ENCODE measurements at places on chromosomes 16 and 17.

GRCh38 chr16:68445458-68445857 is 2.9 kb downstream of the SMPD3 start:
- DNase-seq = no peak

- DNase-seq = no peak
Measured at GRCh38 chr16:3974751-3975150, 94.2 kb upstream of the CREBBP start.

- DNase-seq = no peak
Measured at GRCh38 chr17:9842057-9842758, 16.5 kb downstream of the GLP2R start.

DNA sequence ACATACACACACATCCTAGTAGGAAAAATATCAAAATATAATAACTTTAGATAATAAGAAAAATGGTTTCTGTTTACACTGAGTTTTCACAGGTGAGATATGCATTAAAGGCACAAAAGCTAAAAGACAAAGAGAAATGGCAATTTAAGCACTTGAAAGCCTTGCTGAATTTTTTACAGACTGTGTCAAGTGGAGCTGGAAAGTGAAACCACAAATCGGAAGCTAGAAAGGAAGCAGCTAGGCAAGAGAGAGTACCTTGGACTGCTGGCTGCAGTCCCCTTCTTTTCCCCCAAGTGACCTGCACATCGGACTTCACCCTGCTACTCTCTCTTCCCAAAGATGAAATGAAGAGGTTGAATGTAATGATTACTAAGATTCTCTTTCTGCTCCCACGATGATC is 135.1 kb downstream of the CDH13 start:
- DNase-seq = no peak

GRCh38 chr17:83024218-83024971 is 55.0 kb upstream of the METRNL start:
- no peak for DNase-seq

DNA sequence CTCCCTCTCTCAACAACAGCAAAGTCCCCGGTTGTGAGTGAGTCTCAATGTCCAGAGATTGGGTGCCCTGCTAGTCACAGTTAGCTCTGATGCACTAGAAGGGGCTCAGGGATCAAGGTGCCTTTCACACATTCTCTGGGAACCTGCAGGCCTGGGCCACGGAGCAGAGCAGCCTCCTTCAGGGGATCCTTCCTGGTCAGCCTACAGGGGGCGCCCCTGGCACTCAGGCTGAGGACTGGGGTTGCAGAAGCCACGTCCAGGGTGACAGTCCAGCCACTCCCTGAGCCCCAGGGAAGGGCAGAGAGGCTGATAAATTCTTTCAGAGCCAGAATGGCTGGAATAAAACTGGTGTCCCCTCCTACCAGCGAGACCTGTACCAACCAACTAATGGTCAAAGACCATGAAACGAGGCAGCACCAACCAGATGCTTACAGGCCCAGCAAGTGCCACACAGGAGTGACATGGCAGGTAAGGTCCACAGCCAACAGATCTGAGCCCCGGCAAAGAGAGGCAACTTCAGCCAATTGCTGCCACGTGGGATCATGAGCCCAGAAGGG is 43.5 kb downstream of the ST3GAL2 start:
- DNase-seq = no peak

- DNase-seq = no peak
Measured at GRCh38 chr17:4411201-4411600, 22.5 kb upstream of the SPNS3 start.

- no peak for DNase-seq
Measured at GRCh38 chr17:33732116-33732515, 439.0 kb upstream of the ASIC2 start.

GRCh38 chr17:81022344-81022676 is 12.6 kb upstream of the BAIAP2 start:
- DNase-seq = no peak

- DNase-seq = no peak
Measured at GRCh38 chr17:68456339-68457167, 743 bp downstream of the WIPI1 start.

GRCh38 chr16:27414788-27415431 is 12.9 kb downstream of the IL21R start:
- DNase-seq = no peak

DNA sequence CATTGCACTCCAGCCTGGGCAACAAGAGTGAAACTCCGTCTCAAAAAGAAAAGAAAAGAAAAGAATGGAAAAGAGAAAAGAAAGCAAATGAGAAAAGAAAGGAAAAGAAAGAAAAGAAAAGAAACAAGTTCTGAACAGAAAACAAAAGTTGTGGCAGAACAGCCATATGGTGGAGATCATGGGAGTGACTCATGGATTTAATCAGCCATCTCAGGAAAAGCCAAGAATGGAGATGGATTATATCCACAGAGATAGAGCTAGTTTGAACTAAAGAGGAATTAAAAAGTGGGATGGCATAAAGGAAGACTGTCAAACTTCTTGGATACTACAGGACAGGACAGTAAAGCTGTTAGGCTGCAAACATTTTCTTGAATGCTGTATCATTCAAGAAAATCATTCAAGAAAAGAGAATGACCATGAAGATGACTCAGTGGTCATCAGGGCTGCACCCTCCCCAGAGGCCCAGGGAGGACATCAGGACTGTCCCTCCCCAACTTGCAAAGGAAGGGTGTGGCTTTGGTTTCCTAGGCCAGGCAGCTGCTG is 120.6 kb downstream of the USP22 start:
- DNase-seq = no peak

DNA sequence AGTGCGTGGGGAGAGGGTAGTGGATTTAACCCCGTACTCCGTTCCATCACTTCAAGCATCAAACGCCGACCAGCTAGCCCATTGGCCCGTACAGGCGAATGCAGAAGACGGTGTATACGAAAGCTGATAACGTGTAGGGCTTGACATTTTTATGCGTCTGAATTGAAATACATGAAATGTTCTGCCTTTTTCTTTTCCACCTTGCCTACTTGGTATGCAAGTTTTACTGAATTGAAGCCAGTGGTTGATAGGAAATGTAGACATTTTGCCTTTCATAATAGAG is 834 bp upstream of the STAT3 start:
- no peak for DNase-seq

DNA sequence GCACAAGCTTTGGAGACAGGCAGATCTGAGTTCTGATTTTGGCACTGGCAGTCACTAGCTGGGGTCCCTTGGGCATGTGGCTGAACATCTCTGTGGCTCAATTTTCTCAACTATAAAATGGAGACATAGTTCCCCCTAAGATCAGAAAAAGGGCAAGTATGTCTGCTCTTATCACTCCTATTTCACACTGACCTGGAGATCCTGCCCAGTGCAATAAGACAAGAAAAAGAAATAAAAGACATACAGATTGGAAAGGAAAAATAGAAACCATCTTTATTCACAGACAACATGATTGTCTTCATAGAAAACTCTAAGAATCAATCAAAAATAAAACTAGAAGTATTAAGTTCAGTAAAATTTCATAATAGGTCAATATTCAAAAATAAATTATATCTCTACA is 56.0 kb upstream of the LHX1 start:
- no peak for DNase-seq

DNA sequence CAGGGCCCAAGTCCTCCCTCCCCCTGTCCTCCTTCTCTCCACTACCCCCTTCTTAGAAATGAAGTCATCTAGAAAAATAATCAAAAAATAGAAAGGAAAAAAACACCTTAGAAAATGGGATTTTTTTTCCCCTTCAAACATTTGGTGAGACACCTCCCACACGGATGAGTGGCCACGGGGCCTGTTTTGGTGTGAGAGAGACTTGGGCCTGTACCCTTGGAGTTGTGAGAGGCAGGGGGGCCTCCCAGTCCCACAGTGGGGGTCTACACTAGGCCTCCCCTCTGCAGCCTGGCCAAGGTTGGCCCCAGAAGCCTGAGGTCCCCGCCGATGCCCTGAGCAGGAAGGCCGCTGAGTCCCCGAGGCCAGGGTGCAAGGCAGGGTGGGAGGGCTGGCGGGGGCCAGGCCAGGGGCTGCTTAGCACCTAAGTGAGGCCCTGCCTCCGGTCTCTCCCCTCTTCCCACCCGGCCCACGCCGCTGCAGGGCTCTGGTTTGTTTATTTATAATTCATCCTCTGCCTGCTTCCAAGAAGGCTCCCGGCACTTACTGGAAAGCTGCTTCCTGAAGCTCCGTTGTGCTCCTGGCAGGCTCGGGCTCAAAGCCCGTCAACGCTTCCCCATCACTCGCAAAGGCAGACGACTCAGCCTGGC is 26.4 kb downstream of the NPTX1 start:
- no peak for DNase-seq

- no peak for DNase-seq
Measured at GRCh38 chr16:21614896-21615295, 15.5 kb downstream of the METTL9 start.

GRCh38 chr17:12866244-12866643 is 76.9 kb downstream of the ARHGAP44 start:
- no peak for DNase-seq

DNA sequence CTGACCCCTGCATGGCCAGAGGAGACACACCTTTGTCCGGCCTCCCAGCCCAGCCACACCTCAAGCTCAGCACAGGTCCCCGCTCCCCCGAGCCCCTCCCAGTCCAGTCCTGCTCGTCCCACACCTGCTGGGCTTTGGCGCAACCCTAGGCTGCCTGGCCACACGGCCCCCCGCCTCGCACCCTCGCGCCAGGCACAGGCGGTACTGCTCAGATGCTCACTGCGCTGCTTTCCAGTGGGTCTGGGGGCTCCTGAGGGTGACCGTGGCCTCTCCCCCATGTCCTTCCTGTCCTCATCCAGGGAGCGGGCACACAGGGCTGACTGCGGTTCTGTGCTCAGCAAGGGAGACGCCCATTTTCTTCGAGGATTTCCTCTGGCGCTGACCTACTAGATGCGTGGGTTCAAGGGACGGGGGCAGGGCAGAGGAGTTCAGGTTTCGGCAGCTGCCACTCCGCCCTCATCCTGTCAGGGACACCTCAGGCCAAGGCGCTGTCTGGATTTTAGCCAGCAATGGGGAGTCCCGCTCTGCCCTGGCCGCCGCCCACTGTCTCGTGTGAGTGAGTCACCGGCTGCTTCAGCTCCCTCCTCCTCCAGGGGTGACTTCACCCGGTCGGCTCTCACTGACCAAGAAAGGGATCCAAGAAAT is 118.0 kb upstream of the ZNF469 start:
- no peak for DNase-seq

- no peak for DNase-seq
Measured at GRCh38 chr17:17156511-17156910, 49.6 kb downstream of the PLD6 start.

DNA sequence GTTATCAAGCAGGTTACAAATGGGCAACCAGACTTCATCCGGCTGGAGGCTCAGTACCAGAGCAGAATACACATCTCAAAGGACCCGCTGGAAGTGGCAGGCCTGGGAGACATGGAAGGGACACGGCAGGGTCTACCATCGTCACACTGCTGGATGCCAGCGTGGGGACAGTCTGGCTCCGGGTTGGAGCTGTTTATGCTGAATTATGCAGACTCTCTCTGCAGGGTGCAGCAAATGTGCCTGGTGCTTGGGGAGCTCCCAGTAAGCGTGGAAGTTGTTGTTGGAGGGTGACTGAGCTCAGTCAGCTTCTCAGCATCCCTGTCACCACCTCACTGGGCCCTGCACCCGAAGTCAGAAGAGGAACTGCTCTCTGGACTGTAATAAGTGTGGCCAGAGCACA is 12.2 kb downstream of the WSCD1 start:
- DNase-seq = no peak

- DNase-seq = no peak
Measured at GRCh38 chr17:4019275-4019674, 55.0 kb upstream of the ATP2A3 start.

DNA sequence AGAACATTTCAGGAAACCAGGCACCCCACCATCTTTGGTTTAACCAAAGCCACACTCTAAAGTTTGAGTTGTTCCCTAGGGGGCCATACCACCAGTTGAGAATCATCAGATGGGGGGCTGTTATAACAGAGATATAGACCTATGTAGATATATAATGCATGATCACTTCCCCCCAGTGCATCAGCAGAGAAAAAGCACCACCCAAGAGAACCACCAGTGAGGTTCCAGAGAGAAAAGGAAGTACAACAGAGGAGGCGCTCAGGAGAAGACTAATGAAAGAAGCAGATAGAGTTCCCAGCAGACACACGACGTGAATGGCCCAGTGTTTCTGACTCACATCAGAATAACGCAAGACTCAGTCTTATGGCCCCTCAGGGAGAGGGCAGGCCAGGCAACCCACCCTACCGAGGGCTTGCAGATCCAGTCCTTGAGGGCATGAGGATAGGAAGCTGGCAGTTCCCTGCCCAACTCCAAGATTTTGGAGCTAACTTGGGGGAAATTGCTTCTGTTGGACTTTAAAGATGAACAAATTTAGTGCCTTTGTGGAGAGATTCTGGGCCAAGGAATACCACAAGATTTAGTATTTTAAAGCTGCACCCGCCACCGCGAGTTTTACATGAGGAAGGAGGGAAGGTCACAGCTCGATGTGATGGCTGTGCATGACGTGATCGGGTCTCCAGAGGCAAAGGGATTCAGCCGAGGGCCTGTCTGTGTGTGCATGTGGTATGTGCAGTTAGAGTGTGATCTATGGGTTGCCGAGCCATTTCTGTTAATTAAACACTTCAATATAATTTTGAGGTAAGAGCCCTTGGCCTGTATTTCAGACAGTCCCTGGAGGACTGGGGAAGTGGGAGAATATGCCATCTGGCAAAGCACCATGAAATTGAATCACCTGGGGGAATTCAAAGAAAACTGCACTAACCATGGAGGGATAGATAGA is 53.1 kb downstream of the AIPL1 start:
- no peak for DNase-seq

- DNase-seq = no peak
Measured at GRCh38 chr16:78134944-78135619, 35.6 kb downstream of the WWOX start.

DNA sequence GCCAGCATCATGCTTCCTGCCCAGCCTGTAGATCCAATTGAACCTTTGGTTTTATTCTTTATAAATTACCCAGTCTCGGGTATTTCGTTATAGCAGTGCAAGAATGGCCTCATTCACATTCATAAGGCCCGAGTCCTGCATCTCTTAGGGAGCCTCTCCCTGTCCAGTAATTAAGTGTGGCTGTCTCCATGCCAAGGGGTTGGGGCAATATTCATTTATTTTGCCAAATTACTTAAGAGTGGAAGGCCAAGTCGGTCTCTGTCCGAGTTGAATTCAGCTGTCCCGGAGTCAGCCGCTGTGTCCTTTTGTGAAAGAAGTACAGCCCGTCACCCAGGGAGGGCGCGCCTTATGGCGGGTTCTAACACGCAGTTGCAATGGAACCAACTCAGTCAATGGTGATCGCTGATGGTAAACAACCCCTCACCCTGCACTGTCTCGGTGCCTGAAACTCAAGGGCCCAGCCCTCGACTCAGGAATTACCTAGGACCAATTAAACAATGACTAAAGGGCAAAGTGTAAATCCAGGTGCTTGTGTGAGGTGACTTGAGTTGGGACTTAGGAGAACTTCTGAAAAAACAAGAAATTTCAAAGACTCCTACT is 22.2 kb downstream of the KIAA0513 start:
- DNase-seq = no peak

- DNase-seq = no peak
Measured at GRCh38 chr17:40561871-40562611, 3.2 kb downstream of the CCR7 start.

GRCh38 chr16:27642756-27643155 is 92.8 kb downstream of the KATNIP start:
- DNase-seq = no peak

- no peak for DNase-seq
Measured at GRCh38 chr17:4588898-4589625, 4.7 kb downstream of the SMTNL2 start.

All from stimulated activated CD8-positive, alpha-beta memory T cell treated with anti-CD3 and anti-CD28 coated beads, Interleukin-4, amount 100 ng/mL, for 4 hours (primary cell).